ENCODE measurements at places on chromosomes 6 and 20.

- no peak for DNase-seq
Measured at GRCh38 chr6:110877569-110877968, 3.0 kb downstream of the AMD1 start.

DNA sequence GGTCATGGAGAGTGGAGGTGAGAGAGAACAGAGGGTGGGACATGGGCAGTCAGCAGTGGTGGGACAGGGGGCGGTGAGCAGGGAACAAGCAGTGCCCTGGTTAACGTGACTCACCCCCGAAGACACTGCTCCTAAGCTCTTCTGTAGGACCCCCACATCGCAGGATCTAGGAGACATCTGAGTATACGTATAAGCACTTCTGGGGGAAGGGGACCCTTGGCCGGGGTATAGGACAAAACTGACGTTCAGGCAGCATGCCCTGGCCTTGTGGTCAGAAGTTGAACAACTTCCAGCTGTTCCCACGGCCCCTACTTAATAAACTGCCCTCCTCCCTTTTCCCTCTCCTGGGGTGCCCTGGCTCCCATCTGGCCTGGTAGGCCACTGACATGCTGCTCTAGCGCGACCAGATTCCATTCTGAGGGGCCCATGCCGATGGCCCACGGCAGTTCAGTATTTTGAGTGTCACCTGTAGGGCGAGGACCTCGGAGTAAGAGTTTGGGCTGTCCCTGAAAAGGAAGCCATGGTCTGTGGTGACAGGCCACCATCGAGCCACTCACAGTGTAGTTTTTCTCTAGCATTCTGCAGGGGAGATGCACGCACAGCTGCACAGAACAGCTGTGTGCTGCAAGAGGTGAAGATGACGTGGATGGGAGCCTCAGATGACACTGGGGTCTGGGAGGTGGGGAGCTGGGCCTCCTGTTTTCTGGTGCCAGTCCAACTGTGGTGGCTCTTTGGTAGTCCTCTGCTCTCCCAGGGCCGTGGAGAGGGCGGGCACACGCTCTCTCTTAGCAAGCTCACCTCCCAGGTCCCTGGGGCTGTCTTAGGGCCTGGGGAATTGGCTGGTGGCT, 38.4 kb downstream of the PPP1R3G start:
- no peak for DNase-seq

GRCh38 chr6:67974931-67975330, 660.2 kb upstream of the ADGRB3 start:
- no peak for DNase-seq

DNA sequence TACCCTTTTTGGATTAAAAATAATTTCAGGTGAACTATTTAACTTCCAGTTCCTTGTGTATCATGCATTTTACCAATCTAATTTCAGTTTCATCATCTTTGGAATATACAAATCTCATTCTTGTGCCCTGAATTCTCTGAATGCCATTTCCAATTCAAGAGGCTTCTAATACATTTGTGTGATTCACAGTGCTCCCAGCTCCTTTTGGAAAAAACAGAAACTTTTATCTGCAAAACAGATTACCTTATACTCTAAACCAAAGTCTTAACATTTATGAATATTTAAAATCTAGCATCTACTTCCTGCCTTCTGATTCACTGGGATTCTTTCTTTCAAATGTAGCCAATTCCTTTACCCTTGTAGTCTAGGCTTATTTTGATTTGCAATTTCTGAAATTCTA, 11.1 kb upstream of the PEX7 start:
- no peak for DNase-seq

GRCh38 chr6:14440940-14441781, 323.6 kb downstream of the CD83 start:
- DNase-seq = peak; percentile 9

DNA sequence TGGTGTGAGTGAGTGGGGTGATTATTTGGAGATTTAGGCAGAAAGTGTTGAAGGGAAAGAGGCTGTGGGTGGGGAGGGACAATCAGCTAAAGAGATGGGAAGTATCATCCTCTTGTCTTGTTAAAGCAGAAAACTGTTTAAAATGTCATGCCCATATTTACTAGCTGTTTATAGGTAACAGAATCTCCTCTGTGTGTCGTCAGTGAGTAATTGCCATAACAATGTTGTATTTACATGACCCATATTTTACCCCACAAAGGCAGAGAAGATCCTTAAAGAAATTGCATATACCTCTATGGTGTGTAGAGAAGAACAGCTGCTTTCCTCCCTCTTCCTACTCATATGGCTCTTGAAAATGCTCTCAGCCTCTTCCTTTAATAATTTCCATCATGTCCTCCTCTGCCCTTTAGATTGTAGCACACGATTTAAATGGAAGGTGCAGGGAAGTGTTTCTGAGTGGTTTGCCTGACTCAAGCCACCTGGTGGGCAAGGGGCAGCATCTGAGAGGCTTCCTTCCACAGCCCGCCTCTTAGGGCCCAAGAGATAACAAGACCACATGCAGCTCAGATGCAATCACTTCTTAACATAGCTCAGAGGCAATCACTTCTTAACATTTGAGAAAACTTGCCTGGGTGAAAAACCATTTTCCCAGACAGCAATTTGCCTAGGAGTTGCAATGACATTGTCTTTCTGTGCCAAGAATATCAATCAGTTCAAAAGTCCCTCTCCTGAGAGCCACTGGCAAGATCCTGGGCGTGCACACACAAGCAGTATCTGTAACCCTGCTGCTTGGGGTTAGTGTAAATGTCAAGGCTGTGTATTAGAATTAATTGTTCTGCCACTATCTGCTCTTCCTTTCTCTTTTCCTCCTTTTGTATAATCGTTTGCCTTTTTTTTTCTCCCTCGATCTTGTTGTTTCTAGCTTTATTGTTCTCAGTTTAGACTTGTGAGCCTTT, 44.1 kb upstream of the EDN1 start:
- no peak for DNase-seq

GRCh38 chr6:62323818-62324431, 37.9 kb upstream of the KHDRBS2 start:
- no peak for DNase-seq

GRCh38 chr6:7777074-7777473, 51.2 kb downstream of the BMP6 start:
- DNase-seq = no peak

GRCh38 chr6:57421503-57421902, 104.1 kb downstream of the PRIM2 start:
- DNase-seq = no peak

GRCh38 chr6:4369616-4370015, 234.2 kb upstream of the ECI2 start:
- DNase-seq = no peak

DNA sequence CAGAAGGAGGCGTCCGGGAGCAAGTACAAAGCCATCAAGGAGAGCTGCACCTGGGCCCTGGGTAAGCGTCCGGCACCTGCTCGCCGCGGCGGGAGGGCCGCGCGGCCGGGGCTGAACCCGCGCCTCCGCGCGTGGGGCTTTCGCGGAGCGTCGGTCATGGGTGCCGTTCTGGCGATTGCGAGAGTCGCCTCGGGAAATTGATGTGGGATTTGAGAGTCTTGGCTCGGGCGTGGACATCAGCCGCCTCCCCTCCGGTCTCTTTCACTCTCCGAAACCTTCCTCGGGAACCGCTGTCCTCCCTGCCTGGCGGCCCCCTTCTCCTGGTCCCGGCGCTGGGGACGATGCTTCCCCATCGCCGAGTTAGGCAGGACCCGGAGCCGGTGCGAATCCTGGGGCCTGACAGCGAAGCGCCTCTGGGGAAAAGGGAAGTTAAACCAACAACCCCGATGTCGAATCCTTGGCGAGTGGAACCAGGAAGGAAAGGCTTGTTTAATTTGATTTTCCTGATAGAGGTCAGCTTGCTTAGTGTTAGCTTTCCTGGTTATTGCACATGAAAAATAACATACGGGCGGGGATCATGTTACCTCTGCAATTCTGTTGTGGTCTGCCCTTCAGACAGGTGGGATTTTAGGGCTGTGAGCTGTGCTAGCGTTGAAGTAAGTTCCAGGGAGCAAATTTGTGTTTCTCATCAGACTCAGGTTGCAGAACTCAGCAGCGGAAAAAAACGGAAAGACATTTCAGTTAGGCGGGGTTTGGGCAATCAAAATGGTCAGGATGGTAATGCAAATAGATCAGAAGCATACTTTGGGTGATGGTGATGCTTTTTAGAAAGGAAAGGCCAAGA, 594 bp downstream of the ARFGEF3 start:
- DNase-seq = no peak

GRCh38 chr6:70725817-70726415, 58.2 kb downstream of the SMAP1 start:
- no peak for DNase-seq

DNA sequence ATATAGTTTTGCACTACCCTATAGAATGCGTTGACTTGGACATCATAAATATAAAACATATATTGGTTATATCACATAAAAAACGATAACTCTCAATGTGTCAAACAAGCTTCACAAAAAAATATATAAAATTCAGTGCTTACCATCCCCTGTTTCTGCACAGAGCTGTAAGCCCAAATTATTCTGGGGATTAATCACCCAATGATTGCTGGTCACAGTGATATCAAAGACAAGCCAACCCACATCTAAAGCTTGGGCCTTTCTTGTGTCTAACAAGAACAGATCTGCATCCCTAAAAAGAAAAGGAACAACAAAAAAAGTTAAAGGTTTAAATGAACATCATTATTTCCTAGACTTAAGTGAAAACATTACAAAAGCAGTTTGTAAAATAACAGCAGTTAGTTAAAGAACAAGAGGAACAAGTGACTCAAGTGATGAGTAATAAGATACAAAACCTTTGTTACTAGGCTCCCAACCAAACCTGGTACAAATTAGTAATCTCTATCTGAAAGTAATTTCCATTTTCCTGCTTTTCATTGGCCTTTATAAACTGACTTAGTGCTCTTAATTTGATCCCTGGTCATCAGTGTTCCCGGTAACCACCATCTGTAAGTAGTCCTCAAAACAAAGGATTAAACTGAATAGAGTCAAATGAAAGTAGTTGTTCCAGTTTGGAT, 81.1 kb downstream of the BMP5 start:
- DNase-seq = no peak

DNA sequence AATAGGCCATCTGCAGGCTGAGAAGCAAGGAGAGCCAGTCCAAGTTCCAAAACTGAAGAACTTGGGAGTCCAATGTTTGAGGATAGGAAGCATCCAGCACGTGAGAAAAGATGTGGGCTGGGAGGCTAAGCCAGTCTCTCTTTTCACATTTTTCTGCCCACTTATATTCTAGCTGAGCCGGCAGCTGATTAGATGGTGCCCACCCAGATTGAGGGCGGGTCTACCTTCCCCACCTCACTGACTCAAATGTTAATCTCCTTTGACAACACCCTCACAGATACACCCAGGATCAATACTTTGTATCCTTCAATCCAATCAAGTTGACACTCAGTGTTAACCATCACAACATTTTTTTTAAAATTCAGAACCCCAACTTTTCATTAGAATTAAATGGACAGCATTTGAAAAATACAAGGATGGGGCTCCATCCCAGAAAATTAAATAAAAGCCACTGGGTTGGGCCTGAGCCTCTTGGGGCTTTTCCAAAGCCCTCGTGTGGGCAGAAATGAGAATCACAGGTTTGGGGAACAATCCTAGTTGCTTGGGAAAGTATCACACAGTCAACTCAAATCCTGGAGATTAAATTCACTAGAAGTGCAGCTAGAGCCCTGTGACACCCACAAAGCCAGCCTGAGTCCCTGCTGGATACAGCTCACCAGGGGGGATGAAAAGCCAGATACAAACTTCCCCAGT, 2.2 kb downstream of the CLDN20 start:
- no peak for DNase-seq

GRCh38 chr6:20706238-20706938, 172.1 kb downstream of the CDKAL1 start:
- DNase-seq = no peak

GRCh38 chr6:45727228-45727627, 288.4 kb downstream of the CLIC5 start:
- no peak for DNase-seq

GRCh38 chr6:138088326-138088762, 18.9 kb downstream of the PERP start:
- no peak for DNase-seq

DNA sequence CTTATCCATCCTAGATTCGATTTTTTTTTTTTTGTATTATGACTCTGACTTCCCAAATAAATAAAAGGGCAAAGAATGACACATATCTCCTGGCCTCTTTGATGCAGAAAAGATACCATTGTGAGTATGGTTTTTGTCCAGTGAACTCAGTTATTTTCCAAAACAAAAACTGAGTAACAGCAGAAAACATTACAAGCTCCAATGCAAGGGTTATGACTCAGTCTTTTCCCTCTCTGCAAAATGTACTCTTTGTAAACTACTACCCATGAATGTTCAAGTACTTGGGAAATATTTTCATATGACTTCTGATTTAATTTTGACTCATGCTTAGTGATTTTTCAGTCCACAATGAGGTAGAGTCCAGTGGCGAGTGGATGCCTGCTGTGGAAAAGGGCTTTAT, 355.3 kb downstream of the RNF144B start:
- DNase-seq = no peak

DNA sequence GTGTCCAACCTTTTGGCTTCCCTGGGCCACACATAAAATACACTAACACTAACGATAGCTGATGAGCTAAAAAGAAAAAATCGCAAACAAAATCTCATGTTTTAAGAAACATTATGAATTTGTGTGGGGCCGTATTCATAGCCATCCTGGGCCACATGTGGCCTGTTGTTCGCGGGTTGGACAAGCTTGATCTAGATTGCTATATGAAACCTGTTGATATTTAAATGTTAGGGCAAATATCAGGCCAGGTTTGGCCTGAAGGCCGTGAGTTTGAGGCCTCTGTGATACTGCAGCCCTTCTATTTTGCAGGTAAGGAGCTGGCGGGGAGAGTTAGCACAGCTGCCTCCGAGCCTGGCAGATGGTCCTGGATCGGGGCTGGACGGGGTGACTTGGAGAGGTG, 99.0 kb downstream of the CEBPB start:
- DNase-seq = no peak

GRCh38 chr20:62146019-62146755, 2.6 kb downstream of the SS18L1 start:
- no peak for DNase-seq

- no peak for DNase-seq
Measured at GRCh38 chr6:74611220-74611619, 594.6 kb downstream of the COL12A1 start.

DNA sequence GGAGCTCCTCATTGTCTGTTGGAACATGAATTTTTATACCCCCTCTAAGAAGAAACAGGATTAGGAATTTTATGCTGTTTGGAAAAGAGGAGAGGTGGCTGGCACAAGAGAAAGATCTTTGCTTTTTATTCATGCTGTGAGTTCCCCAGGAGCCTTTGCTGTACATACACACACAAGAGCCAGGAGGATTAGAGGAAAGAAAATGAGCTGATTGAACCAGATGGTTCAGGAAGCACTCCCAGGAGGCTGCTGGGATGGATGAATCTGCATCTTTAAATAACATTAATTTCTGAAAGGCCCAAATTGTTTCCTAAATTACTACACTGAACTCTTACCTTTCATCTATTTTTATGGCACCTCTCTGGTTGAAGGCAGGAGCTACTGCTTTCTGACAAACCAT, 20.1 kb upstream of the TCP11 start:
- no peak for DNase-seq

- no peak for DNase-seq
Measured at GRCh38 chr6:29831776-29832175, 4.2 kb downstream of the HLA-G start.
